ENCODE measurements at places on chromosomes 2 and 18. TPM values are rescaled to one million over a fixed set of nuclear protein-coding genes. Genes with fewer than 3 reads are reported as not detected.

- H3K27me3 ChIP-seq: peaks cover 13% of the 10 kb centered on the region
- H3K27ac ChIP-seq: no peak overlapping the region
- H3K4me1 ChIP-seq: no peaks in the 10 kb centered on the region
Measured at GRCh38 chr2:191869781-191870180, 22.9 kb upstream of the CAVIN2 start.

DNA sequence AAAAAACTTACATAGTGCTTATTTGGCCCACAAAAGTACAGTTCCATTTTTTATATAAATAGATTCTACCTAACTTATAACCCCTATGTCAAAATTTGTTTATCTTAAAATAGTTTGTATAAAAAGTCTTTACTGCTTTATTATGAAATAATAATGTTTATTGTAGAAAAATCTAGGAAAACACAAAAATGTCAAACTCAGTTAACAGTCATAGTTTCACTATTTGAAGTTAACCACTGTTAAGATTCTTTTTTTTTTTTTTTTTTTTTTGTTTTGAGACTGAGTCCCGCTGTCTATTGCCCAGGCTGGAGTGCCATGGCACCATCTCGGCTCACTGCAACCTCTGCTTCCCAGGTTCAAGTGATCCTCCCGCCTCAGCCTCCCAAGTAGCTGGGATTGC is 26.5 kb upstream of the ABI2 start:
- H3K27me3 ChIP-seq: no peaks in the 10 kb centered on the region
- peaks cover 12% of the 10 kb centered on the region for H3K36me3 ChIP-seq
- no peaks in the 10 kb centered on the region for H3K4me1 ChIP-seq
- no peak overlapping the region for H3K4me3 ChIP-seq
- H3K27ac ChIP-seq: no peak overlapping the region
- DNase-seq: no peak

DNA sequence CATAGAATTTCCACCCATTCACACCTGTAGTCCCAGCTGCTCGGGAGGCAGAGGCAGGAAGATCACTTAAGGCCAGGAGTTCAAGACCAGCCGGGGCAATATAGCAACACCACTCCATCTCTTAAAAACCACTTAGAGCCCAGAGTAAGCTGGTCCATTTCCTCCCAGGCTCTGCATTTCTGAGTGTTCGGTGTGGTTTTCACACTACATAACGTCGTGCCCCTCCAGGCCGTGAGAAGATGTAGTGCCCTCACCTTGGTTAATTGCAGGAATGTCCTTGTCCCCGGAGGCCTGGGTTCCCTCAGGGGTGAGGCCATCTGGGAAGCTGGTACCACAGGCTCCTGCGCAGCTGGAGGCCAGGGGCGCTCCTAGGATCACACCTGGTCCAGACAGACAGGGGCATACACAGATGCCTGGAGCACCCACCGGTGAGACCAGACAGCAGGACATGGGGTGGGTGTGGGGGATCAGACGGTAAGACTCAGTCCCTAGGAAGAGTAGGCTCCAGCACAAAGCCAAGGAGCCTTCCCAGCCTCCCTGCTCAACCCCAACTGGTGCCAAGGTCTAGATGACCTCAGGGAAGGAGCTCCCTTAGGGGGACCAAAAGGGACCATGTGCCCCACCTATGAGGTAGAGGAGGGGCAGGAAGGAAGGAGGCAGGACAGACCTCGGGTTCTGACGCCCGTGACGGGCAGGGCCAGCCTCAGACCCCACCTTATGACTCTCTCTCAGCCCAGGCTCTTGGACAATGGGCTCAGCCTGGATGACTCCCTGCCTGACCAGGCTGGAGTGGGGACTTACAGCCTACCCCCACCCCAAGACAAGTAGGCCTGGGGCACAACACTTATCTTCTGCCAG is 752 bp downstream of the ASTL start:
- no peaks in the 10 kb centered on the region for H3K36me3 ChIP-seq
- H3K4me1 ChIP-seq: peaks cover 10% of the 10 kb centered on the region
- DNase-seq: no peak
- H3K4me3 ChIP-seq: no peak overlapping the region
- H3K27ac ChIP-seq: no peak overlapping the region

GRCh38 chr2:208929894-208930427 is 493.9 kb upstream of the MAP2 start:
- no peak overlapping the region for H3K4me3 ChIP-seq
- no peaks in the 10 kb centered on the region for H3K36me3 ChIP-seq
- H3K4me1 ChIP-seq: no peaks in the 10 kb centered on the region
- H3K27me3 ChIP-seq: no peaks in the 10 kb centered on the region
- no peak for DNase-seq

DNA sequence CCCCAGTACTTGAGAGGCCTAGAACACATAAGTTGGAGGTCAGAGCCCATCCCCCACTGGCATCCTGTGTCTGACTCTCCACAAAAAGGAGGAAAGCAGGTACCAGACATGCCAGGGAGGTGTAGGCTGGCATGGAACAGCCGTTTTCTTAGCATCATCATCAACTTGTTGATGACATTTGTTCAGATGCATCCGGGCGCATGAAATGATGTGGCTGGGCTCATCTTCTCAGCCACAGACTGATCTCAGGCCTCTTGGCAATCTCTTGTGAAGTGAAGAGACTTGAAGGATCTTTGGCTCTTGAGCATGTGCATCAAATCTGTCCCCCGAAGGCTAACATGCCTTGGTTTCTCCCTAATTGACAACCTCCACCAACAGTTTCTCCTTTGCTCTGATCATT is 243.3 kb downstream of the TSN start:
- no peak for DNase-seq
- H3K27me3 ChIP-seq: peaks cover 2% of the 10 kb centered on the region
- H3K4me3 ChIP-seq: no peak overlapping the region
- H3K4me1 ChIP-seq: no peaks in the 10 kb centered on the region

DNA sequence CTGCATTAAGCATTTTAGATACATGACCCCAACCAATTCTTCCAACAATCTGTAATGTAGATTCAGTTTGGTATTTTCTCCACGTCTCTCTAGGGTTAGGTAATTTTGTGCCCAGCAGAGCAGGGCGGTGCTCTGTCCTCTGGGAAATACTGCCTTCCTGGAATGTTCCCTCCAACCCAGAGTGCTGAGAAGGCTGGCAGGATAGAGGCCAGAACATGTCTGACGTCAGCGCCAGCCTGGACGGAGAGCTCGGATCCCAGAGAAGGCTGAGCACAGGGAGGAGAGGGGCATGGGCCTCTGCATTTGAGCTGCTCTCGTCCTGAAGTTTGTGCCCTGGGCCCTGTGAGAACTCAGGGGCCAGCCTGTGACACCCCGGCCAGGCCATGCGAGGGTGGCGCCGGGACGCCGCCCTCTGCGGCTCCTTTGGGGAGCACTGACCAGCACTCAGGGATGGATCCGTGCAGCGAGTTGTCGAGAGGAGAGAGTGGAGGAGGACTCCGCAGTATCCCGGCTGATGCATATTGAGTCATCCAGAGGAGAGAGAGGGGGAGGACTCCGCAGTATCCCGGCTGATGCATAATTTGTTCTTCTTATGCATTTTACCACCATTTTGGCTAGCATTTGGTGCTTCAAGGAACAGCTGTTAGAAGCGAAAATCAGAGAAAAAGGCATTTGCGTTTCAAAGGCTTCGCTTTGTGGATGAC is 80.0 kb upstream of the PXDN start:
- no peak for DNase-seq
- no peaks in the 10 kb centered on the region for H3K36me3 ChIP-seq
- no peaks in the 10 kb centered on the region for H3K4me1 ChIP-seq
- no peak overlapping the region for H3K27ac ChIP-seq
- no peak overlapping the region for H3K4me3 ChIP-seq
- no peaks in the 10 kb centered on the region for H3K27me3 ChIP-seq

DNA sequence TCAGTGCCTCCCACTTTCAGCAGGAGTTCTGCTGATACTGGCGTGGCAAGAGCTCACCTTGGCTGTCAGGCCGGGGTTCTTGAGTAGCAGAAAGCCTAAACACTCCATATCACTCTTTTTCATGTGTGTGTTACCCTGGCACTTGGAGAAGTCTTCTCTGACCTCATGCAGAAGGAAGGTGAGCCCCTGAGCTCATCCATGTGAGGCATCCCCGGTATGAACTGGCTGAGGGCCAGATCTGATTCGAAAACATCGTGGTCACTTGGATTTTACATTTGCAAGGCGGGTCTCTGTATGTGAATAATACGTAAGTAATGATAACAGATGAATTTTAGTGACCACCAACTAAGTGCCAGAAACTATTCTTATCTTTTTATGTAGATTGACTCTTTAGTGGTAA is 93.6 kb downstream of the RAPGEF4 start:
- H3K4me1 ChIP-seq: peaks cover 2% of the 10 kb centered on the region
- peaks cover 16% of the 10 kb centered on the region for H3K27me3 ChIP-seq
- DNase-seq: no peak
- no peak overlapping the region for H3K27ac ChIP-seq
- H3K4me3 ChIP-seq: no peak overlapping the region
- H3K36me3 ChIP-seq: no peaks in the 10 kb centered on the region

DNA sequence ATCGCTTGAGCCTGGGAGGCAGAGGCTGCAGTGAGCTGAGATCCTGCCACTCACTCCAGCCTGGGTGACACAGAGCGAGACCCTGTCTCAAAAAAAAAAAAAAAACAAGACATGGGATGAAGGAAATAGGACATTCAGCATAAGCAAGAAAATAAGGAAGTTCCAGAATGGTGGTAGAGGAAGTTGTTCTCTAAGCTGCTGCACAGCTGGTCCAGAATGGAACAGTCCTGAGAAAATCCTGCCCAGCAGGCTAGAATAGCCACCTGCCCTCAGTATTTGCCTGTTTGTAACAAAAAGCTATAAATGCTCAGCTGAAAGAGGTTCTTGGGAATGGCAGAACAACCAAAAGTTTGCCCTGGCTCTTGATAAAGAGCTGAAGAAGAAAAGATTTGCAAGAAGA is 11.1 kb upstream of the MAPRE3 start:
- H3K27me3 ChIP-seq: peaks cover 31% of the 10 kb centered on the region
- H3K4me1 ChIP-seq: no peaks in the 10 kb centered on the region
- no peak overlapping the region for H3K27ac ChIP-seq
- DNase-seq: no peak
- H3K36me3 ChIP-seq: no peaks in the 10 kb centered on the region

GRCh38 chr2:78351208-78351607 is 674.3 kb upstream of the REG3G start:
- H3K27ac ChIP-seq: no peak overlapping the region
- H3K36me3 ChIP-seq: no peaks in the 10 kb centered on the region
- no peaks in the 10 kb centered on the region for H3K27me3 ChIP-seq
- no peak overlapping the region for H3K4me3 ChIP-seq

Gene IL36A
- not detected for total RNA-seq

Gene ICA1L
- total RNA-seq: 7.6 TPM

Gene SCN9A
- total RNA-seq: 0.52 TPM

Gene GAREM1
- not detected for total RNA-seq
